ENCODE measurements at places on chromosomes 3 and 15.

GRCh38 chr15:95940431-95940985 is 390.0 kb upstream of the NR2F2 start:
- no peak for DNase-seq

- no peak for DNase-seq
Measured at GRCh38 chr3:177547711-177548350, 350.5 kb upstream of the TBL1XR1 start.

DNA sequence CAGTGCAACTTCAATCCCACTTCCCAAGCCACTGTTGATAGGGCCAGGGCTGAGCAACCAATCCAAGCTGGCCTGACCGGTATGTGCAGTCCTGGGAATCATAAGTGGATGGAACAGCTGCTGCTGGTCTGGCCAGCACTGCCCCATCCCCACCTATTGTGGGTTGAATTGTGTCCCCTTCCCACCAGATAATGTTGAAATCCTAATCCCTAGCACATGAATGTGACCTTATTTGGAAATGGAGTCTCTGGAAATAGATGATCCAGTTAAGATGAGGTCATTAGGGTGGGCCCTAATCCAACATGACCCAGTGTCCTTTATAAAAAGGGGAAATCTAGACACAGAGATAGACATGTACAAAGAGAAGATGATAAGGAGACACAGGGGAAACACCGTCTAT is 13.7 kb upstream of the PDIA5 start:
- no peak for DNase-seq

GRCh38 chr3:119745942-119746341 is 36.0 kb upstream of the NR1I2 start:
- no peak for DNase-seq

DNA sequence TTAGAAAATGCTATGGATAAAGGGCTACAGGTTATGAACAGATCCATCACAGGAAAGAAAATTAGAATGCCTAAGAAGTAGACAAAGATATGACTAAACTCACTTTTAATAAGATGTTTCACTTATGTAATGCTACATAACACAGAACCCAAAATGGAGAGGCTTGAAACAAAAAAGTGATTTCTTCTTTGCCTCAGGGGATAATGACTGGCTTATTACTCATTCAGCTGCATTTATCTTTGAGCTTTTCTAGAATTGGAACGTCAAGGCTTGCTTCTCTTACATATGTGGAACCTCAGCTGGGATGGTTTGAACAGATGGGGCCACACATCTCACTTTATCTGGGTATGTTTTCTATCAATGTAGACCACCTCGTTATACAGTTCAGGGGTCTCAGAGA is 120.6 kb upstream of the EPHA3 start:
- DNase-seq, result no peak

DNA sequence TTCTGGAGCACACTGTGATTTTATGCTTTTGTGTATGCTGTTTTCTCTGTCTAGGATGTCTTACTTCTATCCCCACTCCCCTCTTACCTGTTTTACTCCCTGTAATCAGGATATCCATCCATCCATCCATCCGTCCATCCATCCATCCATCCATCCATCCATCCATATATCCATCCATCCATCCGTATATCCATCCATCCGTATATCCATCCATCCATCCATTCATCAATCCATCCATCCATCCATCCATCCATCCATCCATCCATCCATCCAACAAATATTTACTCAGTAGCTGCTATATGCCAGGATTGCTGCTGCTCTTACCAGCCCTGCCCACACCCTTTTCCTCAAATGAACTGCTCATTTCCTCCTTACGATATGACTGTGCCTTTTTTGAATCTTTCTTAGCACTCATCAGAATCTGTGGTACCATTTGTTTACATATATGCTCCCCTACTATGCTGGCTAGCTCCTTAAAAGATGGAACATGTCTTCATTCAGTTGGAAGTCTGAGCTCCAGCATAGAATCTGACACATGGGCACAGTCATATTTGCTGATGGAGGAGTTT is 35.2 kb downstream of the USP13 start:
- DNase-seq, result no peak
